ENCODE measurements at places on chromosomes 5 and 9. TPM values are rescaled to one million over a fixed set of nuclear protein-coding genes. Genes with fewer than 3 reads are reported as not detected.
A peak's percentile ranks its signal among the peaks of the same experiment; 100 is the strongest.

GRCh38 chr9:6426117-6426516 is 13.1 kb downstream of the UHRF2 start:
- H3K36me3 ChIP-seq = no peaks in the 10 kb centered on the region
- DNase-seq = no peak
- no peak overlapping the region for H3K4me3 ChIP-seq
- peaks cover 18% of the 10 kb centered on the region for H3K4me1 ChIP-seq

DNA sequence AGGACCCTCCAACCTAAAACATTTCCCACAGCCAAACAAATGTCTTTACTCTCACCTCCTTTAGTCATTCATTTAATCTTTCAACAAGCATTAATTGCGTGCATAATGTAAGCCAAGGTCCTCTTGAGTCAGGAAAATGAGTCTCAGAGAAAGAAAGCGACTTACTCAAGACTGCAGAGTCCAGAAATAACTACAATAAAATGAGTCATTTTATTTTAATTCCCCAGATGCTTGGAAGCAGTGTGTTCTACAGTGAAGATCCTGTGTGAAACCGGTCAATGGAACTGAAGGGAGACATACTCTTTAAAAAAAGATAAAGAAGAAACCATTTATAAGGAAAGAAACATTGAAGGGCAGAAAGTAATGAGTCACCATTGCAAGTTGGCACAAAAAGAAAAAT is 513.7 kb downstream of the CDK5RAP2 start:
- no peak overlapping the region for H3K4me3 ChIP-seq
- H3K36me3 ChIP-seq = no peaks in the 10 kb centered on the region
- no peaks in the 10 kb centered on the region for H3K27me3 ChIP-seq

DNA sequence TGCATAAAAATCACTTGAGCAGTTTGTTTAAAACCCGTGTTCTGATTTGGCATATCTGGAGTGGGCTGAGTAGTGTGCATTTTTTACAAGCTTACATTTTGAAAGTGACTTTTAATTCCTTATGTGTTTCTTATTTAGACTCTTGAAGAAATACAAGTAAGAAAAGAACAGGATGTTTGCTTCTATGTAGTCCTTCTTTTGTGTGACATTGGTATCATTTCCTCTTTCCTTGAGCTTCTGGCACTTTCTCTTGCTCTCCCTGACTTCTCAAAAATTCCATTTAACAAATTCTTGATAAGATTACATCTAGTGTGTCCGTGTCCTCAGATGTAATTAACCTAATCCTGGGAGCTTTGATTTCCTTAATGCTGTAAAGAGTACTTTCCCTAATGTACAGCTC is 12.5 kb downstream of the GARNL3 start:
- no peaks in the 10 kb centered on the region for H3K27me3 ChIP-seq
- DNase-seq = no peak
- H3K4me1 ChIP-seq = no peaks in the 10 kb centered on the region
- H3K27ac ChIP-seq = peak overlapping the region; percentile 41

- H3K36me3 ChIP-seq = peaks cover 35% of the 10 kb centered on the region
- no peak overlapping the region for H3K27ac ChIP-seq
- H3K4me3 ChIP-seq = no peak overlapping the region
- H3K4me1 ChIP-seq = no peaks in the 10 kb centered on the region
- H3K27me3 ChIP-seq = no peaks in the 10 kb centered on the region
These were observed 14.2 kb downstream of the LPCAT1 start for GRCh38 chr5:1509346-1510085.

DNA sequence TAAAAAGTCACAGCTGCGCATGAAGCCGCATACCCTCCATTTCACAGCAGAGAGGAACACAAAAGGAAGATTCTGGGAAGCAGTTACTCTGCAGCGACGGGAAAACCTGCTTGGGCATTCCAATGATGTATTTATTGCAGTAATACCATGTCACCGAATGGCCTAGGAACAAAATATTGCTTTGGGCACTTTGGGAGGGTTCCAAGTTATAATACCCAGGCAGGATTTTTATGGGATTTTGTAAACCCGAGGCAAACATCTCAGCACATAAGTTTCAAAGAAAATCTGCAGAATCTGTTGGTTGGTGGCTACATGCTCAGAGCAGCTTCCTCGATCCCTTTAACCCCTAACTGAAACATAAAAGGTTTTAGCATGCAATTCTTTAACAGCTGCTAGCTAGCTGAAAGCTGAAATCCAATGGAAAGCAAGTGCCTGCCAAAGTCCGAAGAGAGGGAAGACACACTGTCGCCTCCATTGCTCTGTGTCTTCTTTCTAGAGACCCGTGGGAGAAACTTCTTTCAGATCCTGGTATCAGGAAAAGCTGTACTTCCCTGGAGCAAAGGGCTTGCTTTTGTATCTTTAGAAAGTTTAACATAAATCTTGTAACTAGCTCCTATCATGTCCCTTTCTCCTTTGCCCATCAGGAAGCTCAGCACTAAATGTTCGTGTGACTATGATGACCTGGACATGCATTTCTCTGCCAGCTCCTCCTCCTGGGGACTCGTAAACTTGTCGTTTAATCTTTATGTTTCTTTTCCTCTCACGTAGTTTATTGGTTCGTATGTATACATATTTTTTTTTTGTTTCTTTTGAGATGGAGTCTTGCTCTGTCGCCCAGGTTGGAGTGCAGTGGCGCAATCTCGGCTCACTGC is 195.0 kb downstream of the MAPKAP1 start:
- no peak overlapping the region for H3K27ac ChIP-seq
- no peak overlapping the region for H3K4me3 ChIP-seq
- no peaks in the 10 kb centered on the region for H3K27me3 ChIP-seq
- H3K36me3 ChIP-seq = no peaks in the 10 kb centered on the region
- DNase-seq = no peak

DNA sequence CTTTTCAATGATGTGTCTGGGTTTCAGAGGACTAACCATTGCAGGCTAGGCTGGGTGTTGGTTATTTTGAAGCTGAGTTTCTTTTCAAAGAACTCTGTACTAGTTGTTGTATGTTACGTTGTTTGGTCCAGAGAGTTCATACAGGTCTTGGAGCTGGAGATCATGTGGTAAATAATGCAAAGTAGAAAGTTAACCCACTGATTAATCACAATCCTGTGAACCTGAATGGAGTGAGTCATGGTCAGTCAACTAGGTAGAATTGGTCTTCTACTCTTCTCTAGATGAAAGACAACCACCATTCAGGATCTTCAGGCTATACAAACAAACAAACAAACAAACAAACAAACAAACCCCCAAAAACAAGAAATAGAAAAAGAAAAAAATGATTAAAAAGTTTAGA is 388.9 kb upstream of the ACTBL2 start:
- no peak overlapping the region for H3K27ac ChIP-seq
- no peak overlapping the region for H3K4me3 ChIP-seq
- H3K27me3 ChIP-seq = no peaks in the 10 kb centered on the region
- H3K36me3 ChIP-seq = no peaks in the 10 kb centered on the region

Gene GABRA1
- total RNA-seq = not detected

Gene SLC36A2
- total RNA-seq = 22.9 TPM

DNA sequence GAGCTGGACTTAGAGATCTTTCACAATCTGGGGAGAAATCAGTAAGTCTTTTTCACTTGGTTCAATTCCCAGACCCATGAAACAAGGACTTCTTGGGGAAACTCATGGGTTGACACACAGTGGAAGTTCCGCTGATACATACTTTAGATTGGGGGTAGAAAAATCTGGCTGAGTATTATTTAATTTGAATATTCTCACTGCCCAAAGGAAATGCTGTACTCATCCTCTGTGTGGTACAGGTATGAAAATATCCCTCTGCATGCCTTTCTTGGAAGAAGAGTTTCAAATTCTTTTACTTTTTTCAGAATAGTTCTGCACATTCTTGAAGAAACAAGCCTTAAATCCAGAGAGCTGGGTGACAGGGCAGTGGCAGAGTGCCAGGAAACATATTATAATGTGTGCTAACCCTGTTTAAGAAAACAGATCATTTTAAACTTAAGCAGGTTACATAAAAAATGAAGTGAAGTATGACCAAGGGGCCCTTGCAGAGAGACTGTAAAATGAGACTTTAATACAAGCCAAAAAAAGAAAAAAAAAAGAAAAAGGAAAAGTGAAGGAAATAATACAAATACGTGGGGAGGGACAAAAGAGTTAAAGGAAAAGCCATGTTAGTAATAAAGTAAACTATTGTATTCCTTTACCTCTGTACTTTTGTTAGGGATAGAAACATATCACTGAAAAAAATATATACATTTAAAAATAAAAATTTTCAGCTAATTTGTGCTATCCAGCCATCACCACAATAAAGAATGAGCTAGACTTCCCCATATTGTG is 173.4 kb upstream of the NR3C1 start:
- DNase-seq = no peak
- H3K27ac ChIP-seq = no peak overlapping the region
- H3K4me3 ChIP-seq = no peak overlapping the region
- no peaks in the 10 kb centered on the region for H3K27me3 ChIP-seq

GRCh38 chr5:111774525-111774924 is 17.5 kb upstream of the NREP start:
- DNase-seq = no peak
- H3K27me3 ChIP-seq = no peaks in the 10 kb centered on the region
- H3K4me1 ChIP-seq = no peaks in the 10 kb centered on the region
- H3K4me3 ChIP-seq = no peak overlapping the region
- H3K36me3 ChIP-seq = no peaks in the 10 kb centered on the region

DNA sequence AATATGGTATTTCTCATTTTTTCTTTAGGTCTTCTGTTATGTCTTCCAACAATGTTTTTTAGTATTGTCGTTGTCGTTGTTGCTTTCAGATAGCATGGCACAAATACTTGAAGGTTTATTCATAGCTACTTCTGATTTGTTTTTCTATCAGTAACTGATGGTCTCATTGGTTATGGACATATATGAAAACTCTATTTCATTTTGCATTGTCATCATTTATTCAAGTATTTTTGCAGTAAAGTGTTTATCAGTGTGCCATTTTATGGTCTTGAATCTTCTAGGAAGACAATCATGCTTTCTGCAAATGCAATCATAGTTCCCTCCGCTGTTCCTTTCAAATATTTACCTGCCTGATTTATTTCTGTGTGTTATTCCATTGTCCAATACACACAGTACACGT is 44.0 kb upstream of the PRUNE2 start:
- no peaks in the 10 kb centered on the region for H3K36me3 ChIP-seq
- H3K4me3 ChIP-seq = no peak overlapping the region
- H3K4me1 ChIP-seq = no peaks in the 10 kb centered on the region
- no peak for DNase-seq
- H3K27me3 ChIP-seq = no peaks in the 10 kb centered on the region

GRCh38 chr9:33445389-33446239 is 1.8 kb downstream of the AQP3 start:
- no peak for DNase-seq
- peaks cover 5% of the 10 kb centered on the region for H3K27me3 ChIP-seq
- H3K36me3 ChIP-seq = peaks cover 14% of the 10 kb centered on the region
- peaks cover 15% of the 10 kb centered on the region for H3K4me1 ChIP-seq

GRCh38 chr5:168390491-168390890 is 95.8 kb upstream of the RARS1 start:
- H3K4me3 ChIP-seq = no peak overlapping the region
- no peak overlapping the region for H3K27ac ChIP-seq
- H3K36me3 ChIP-seq = no peaks in the 10 kb centered on the region

GRCh38 chr9:88749420-88749819 is 214.4 kb downstream of the NXNL2 start:
- DNase-seq = no peak
- no peaks in the 10 kb centered on the region for H3K36me3 ChIP-seq
- peaks cover 16% of the 10 kb centered on the region for H3K4me1 ChIP-seq
- H3K4me3 ChIP-seq = no peak overlapping the region

DNA sequence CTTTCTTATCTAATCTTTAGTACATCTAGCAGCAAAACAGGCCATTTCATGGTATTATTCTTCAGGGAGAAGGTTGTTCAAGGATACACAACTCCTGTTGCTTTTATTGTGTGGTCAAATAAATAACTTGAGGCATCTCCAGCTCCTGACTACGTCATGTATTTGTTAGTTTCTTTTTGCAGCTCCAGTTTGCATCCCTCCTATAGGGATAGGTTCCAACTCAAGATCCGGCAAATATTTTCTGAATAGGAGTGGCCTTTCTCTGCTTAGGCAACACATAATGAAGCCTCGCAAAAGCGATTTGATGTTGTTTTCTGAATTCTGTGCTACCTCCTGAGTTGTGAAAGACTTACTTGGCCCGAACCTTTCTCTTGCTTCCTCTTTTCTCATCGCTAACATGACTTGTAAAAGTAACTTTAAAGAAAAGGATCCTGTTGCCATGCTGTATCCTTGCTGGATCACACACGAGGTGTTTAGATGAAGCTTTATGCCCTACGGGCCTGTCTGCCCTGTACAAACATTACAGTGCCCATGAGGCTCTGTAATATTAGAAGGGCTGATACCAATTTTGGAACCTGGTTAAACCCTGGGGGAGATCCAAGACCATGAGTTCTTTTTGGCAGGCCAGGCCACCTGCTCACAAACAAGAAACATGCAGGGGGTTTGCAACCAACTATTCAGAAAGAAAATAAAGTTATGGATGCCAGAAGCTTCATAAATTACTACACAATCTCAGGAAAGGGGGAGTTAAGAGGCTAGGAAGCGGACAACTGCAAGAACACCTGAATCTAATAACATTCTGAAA is 149.8 kb upstream of the FGF10 start:
- peak overlapping the region; percentile 32 for H3K27ac ChIP-seq
- no peak for DNase-seq
- no peaks in the 10 kb centered on the region for H3K27me3 ChIP-seq
- no peaks in the 10 kb centered on the region for H3K36me3 ChIP-seq
- no peaks in the 10 kb centered on the region for H3K4me1 ChIP-seq
- H3K4me3 ChIP-seq = no peak overlapping the region

- no peak overlapping the region for H3K4me3 ChIP-seq
- no peaks in the 10 kb centered on the region for H3K27me3 ChIP-seq
- peak; percentile 53 for DNase-seq
- H3K4me1 ChIP-seq = peaks cover 6% of the 10 kb centered on the region
These were observed 90.3 kb upstream of the OTULINL start for GRCh38 chr5:14491015-14491915.

Gene SPATA31D4
- total RNA-seq = not detected

Gene CCNO
- not detected for total RNA-seq

DNA sequence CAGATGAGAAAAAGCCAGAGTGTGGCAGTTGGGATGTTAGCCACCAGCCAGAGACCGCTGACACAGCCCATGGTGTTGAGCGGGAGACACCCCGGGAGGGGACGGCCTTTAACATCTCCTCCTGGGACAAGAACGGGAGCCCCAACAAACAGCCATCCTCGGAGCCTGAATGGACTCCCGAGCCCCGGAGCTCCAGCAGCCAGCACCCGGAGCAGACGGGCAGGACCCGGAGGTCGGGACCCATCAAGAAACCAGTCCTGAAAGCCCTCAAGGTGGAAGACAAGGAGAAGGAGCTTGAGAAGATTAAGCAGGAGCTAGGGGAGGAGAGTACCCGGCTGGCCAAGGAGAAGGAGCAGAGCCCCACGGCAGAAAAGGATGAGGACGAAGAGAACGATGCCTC is 28.0 kb upstream of the POMT1 start:
- H3K4me3 ChIP-seq = no peak overlapping the region
- H3K27ac ChIP-seq = no peak overlapping the region
- H3K4me1 ChIP-seq = no peaks in the 10 kb centered on the region
- H3K36me3 ChIP-seq = peaks cover 38% of the 10 kb centered on the region

- H3K27me3 ChIP-seq = no peaks in the 10 kb centered on the region
- no peak overlapping the region for H3K4me3 ChIP-seq
- H3K27ac ChIP-seq = no peak overlapping the region
- H3K36me3 ChIP-seq = no peaks in the 10 kb centered on the region
- no peaks in the 10 kb centered on the region for H3K4me1 ChIP-seq
These were observed 390.8 kb upstream of the PTGER4 start for GRCh38 chr5:40288800-40289485.

Gene KCNV2
- total RNA-seq = not detected

Gene SLC6A18
- total RNA-seq = not detected
